T-helper 1 cell (primary cell): ENCODE measurements at places on chromosomes 13 and 19.

DNA sequence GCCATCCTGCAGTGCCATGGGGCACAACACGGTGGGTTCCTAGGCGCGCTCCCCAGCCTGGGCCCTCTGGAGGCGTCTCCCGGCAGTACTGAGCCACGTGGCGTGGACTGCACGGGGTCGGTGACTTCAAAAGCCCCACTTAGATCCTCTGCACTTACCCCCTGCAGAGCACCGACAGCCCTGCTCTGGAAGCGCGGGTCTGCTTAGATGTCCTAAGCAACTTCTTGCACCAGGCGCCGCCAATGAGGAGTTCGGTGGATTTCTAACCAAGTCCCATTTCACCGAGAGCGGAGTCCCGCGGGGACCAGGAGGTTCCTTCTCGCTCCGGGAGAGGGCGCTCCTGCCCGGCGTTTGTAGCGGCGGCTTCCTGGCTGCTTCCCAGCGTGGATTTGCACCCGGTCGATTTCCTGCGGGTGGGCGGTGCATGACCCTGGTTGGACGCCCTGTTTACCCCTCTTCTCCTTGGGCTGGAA lies 25.2 kb upstream of the ZNF845 start:
- no peak for DNase-seq

- DNase-seq = no peak
Measured at GRCh38 chr13:67643516-67644055, 413.4 kb upstream of the PCDH9 start.

DNA sequence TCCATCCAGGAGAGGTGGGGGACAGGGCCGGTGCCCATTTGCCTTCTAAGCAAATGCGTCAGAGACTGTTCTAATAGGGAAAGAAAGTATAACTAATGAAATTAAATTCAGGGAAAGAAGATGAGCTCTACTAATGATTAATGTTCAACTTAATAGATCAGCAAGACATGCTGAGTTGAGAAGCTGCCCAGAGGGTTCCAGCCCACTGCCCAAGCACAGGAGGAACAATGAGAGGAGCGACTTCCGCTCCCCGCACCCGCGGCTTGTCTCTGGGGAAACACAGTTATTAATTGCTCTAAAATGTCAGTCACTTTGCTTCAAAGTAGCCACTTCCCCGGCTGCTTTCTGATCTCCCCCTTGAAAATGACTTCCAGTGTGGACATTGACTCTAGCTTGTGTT lies 331.3 kb downstream of the UQCRFS1 start:
- DNase-seq = no peak

DNA sequence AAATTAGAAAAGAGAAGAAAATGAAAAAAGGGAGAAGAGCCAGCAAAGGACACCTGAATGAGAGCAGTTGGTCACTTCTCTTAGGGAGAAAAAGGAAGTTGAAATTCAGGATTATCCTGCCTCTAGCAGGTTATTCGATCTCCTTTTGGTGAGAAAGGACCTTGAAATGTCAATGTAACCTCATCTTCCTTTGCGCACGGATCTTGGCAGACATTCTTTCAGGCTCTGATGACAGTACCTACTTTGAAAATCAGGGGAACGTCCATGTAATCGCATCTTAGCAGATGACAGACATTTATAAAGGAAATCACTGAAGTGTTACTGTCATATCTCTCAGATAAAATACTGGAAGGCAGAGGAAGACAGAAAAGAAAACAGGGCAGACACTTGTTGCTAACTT lies 36.7 kb downstream of the FRY start:
- no peak for DNase-seq

DNA sequence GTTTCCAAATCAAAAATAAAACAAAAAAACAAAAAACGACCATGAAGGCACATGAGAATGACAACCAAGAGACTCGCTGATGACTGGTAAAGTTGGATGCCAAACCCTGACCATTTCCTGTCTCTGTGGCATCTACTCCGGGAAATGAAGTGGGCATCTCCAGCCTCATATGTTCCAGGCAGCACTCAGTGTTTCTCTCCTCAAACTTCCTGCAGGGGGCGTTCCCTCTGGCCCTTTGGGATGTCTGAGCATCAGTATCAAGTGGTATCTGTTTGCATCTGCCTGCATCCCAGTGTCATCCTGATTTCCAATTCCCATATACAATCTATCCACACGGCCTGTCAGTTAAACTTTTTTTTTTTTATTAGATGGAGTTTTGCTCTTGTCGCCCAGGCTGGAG lies 9.8 kb upstream of the SIGLEC12 start:
- DNase-seq = no peak

GRCh38 chr13:48976576-48977285 lies 1.0 kb downstream of the FNDC3A start:
- DNase-seq = peak; percentile 74

DNA sequence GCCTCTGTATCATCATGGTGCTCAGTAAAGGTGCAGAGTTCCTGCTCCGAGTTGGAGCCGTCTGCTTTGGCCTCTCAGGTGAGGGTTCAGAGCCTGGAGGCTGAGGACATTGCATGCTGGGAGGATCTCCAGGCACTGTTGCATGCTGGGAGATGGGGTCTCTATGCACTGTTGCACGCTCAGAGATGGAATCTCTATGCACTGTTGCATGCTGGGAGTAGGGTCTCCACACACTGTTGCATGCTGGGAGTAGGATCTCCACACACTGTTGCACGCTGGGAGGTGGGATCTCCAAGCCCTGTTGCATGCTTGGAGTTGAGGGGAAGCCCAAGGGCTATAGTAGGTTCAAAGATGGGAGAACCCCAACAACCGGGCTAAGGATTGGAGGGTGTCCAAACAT lies 8.3 kb downstream of the CACNG6 start:
- no peak for DNase-seq

DNA sequence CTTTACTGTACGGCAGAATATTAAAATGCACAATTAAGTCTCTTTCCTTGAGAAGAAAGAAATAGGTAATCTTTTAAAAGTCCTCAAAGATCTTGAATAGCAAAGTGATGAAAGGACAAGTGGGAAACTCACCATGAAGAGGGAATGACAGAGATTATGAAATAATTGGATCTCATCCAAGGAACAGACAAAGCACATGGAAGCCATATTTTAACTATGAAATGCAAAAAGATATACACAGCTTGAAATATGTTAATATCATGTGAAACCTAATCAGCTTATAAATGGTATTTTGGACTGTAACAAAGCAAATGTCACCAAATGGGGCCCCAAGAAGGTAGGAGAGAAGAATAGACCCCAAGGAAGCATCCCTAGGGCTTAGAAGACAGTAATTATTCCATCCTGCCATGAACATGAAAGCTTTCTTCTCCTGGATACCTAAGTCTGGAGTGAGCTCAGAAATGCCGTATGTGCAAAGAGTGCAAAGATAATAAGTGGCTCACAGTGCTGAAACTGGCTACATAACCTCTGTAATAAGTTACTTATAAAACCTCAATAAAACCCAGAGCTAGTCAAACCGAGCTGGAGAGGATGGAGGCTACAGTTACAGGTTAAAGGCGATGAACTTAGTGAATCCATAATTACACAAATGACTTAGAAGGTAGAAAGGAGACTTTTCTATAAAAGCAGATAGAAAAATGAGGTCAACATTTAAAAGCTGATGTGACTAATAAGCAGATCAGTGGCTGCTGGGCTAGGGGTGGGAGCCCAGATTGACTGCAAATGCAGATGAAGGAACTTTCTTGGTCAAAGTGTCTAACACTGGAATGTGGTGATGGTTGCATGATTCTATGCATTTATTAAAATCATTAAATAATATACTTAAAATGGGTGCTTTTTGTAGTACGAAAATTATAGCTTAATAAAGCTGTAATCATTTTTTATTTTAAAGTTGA lies 34.4 kb downstream of the DCLK1 start:
- DNase-seq = no peak
